OCI-LY7 (cell line): ENCODE measurements at places on chromosomes 12 and 14.

- DNase-seq: no peak
These were observed 57.9 kb downstream of the TXNDC16 start for GRCh38 chr14:52494444-52494843.

DNA sequence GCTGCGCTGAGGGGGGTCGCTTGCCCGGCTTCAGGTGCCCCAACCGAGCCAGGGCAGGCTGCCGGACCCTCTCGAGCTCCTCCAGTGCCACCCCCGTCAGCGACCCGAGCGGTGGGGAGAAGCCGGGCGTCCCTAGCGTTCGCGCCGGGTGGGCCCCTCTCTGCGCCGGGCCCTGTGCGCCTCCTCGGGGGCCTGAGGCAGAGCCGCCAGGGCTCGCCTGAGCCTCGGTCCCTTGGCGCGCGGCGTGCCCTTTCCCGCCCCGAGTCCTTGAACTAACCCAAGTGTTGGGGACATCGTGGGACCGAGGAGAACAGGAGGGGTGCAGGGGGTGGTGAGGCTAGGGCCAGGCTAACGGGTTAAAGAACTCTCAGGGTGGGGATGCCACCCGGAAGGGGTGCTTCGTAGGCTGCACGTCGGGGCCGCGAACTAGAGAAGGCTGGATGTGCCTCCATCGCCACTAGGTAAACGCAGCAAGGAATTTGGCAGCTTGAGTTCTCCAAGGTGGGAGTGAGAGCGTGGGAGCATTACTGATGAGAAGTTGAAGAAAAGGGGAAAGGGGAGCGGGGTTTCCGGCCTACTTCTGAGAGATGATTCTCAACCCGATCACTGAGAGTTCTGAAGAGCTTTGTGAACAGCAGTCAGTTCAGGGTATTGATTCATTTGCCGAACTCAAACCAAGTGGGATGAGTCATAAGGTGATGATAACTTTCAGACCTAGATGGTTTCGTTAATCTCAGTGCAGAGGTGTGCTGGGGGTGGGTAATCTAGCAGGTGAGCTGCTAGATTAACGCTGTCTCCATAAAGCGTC is 618 bp downstream of the RNF34 start:
- DNase-seq: peak; percentile 59

GRCh38 chr12:14927267-14927666 is 11.1 kb downstream of the ERP27 start:
- no peak for DNase-seq

DNA sequence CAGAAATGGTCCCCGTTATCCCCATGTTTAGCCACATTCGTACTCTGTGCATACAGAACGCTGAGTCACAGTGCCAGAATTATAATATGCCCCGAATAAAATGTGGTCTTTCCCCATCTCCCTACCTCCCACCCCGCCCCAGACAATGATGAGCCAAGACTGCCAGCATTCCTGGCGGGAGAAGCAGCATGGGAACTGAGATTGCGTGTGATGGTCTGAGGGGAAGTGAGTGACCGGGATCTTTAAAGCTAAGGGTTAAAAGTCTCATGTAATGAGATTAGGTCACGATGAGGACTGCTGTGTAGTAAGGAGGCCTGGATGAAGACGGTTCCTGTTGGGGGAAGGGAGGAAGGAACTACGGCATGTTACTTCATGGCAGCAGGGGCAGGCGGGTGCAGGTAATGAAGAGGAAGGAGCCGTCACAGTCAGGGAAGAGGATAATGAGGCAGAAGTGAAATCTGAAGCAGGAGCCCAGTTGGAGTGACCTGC is 243.3 kb upstream of the FKBP4 start:
- no peak for DNase-seq

- no peak for DNase-seq
These were observed 8.2 kb downstream of the CAMKK2 start for GRCh38 chr12:121288158-121288845.

- no peak for DNase-seq
These were observed 10.0 kb upstream of the CDC42BPB start for GRCh38 chr14:103067231-103067954.

GRCh38 chr12:63753743-63754142 is 26.0 kb upstream of the RXYLT1 start:
- no peak for DNase-seq

DNA sequence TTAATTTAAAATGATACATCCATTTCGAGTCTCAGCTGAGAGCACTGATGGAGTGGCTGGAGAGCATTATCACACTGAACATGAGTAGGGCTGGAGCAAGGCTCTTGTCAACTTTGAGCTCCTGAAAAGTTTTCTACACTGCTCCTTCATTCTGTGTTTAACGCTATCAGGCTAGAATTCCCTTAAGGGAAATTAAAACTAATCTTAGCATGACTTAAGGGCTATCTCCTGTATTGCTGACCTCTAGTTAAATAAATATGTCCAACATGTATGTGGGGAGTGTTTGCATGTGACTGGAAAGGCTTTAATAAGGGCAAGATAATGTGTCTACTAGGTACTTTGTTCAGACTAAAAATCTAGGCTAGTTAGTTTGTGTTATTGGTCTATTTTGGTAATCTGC is 116.7 kb upstream of the CAND1 start:
- DNase-seq: no peak

- DNase-seq: no peak
These were observed 82.7 kb upstream of the KITLG start for GRCh38 chr12:88662961-88663360.

DNA sequence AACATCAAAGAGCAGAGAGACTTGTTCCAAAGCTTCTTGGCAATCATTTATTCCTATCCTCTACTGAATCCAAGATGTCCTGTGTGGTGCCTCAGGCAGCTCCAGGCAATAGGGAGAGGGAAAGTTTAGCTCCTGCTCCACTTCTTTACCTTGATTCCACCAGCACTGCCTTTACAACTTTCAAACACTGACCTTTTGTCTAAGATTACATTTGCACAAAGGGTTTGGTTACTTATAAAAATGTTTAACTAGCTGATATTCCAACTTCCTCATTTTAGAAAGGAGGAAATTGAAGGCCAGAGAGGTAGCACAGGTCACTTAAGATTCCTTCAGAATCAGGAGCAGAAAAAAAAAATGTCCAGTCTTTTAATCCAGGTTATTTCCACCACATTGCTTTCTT is 192.7 kb downstream of the BTG1 start:
- DNase-seq: no peak

DNA sequence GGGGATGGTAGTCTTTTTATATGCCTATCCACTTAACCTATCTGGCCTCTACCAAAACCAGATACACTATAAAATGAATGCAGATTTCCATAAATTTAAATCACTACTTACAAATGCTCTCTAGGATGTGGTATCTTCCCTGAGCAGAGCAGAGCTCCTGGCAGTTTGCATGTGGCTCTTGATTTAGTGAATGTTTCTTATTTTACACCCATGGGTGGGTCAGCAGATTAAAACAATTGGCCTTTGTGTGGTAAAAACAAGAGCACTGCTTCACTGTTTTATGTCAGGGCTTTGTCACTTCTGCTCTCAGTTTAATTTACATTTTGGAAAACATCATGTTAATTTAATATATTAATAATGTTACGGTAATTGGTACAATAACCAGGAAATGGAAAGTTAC is 5.5 kb downstream of the TAS2R19 start:
- no peak for DNase-seq

- DNase-seq: no peak
These were observed 32.0 kb downstream of the DAO start for GRCh38 chr12:108911915-108912314.

DNA sequence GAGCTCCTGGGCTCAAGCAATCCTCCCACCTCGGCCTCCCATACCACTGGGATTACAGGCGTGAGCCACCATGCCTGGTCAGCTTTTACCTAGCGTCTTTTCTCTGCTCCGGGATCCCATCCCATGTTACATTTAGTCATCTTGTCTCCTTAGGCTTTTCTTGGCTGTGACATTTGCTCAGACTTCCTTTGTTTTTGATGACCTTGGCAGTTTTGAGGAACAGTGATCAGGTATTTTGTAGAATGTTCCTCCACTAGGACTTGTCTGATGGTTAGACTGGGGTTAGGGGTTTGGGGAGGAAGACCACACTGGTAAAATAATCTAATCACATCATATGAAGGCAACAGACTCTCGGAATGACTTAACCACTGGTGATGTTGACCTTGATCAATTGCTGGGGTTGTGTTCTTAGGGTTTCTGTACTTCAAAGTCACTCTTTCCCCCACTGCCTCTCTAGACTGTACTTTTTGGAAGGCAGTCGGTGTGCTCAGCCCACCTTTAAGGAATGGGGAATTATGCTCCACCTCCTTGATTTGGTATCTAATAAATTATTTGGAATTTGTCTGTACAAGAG is 48.4 kb downstream of the RIN3 start:
- no peak for DNase-seq

GRCh38 chr12:76714415-76714814 is 49.5 kb upstream of the ZDHHC17 start:
- no peak for DNase-seq

- DNase-seq: no peak
These were observed 77.2 kb downstream of the C2CD5 start for GRCh38 chr12:22467190-22467589.

DNA sequence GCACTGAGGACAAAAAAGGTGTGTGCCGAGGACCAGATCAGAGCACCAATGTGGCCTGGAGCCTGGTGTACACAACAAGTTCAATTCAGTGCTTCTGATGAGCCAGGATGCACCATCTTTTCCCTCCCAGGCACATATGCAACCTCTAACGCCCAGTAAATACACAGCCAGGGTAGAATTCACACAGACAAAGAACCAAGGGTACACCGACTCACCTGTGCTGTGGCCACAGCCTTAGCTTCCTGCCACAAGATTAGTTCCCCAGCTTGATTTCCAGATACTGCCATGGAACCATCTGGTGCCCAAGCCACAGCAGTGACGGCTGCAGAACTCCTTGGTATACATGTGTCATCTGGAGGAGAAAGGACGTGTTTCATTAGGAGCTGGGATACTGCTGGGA is 29.4 kb downstream of the PARP2 start:
- DNase-seq: no peak

GRCh38 chr12:131104463-131105350 is 151.0 kb downstream of the ADGRD1 start:
- DNase-seq: peak; percentile 70

- DNase-seq: no peak
These were observed 85.1 kb downstream of the BORCS5 start for GRCh38 chr12:12441843-12442461.

DNA sequence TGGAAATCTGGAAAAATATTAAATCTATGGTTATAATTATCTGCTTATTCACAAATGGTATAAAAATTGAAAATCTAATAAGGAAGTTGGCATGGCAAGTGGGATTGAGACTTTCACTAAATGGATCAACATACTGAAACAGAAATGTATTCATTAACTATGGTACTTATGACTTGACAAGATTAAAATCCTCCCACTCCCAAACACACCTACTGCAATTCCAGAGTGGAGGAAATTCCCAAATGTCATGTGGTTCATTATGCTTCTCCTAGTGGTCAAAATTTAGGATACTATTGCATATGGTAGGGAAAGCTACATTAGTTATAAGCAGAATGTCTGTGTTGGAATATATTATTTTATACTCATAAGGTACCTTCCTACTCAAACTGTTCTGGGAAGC is 265.3 kb upstream of the PRICKLE1 start:
- DNase-seq: no peak

DNA sequence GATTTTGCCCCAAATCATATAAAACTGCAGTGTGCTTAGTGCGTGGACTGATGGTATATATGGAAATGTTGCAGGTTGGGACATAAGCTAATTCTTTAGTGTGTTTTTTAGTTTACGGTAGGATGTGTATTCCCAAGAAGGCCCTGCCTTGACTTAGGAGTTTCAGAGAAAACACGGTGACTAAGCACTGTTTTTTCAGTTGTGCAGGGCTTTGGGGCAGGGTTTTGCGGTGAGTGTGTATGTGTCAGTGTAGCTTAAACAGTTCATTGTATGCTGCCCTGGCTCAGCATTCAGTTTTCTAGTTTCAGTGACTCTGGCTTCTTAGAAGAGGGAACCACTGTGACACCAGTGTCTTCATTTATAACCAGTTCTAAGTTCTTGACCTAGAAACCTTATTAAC is 101.2 kb downstream of the AKAP6 start:
- no peak for DNase-seq
